ENCODE measurements at places on chromosomes 4 and X.

DNA sequence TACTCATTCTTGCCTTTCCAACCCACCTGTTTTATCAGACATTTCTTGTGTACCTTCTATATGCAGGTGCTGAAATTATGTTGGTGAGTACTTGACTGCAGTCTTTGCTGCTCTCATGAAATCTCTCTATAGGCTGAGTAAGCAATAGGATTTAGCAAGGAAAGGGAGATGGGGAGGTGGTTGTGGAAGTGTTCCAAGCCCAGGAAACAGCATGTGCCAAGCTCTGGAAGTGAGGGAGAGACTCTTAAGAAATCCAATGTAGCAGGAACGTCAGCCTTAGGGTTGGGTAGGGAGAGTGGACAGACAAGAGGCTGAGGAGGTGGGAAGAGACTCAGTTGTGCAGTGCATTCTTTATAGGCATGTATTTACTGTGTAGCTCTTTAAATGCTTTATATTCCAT lies 5.6 kb downstream of the SEPTIN11 start:
- no peak for DNase-seq

DNA sequence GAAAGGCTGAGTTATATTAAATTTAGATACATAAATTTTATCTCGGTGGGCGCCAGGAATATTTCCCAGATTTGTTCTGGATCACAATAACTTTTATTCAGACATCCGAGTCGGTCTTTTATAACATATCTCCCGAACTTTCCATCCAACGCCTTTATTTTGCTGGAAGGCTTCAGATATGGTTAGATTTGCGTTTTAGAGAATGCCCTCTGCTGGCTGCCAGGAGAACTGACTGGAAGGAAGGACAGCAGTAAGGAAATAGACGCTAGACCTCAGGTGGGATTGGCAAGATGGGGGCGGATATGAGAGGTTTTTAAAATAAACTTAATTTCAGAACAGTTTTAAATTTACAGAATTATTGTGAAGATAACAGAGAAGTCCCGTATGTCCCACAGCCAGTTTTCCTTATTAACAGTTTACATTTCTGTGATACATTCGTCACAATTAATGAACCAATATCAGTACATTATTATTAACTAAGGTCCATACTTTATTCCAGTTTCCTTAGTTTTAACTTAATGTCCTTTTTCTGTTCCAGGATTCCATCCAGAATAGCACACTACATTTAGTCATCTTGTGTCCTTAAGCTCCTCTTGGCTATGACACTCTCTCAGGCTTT lies 4.6 kb upstream of the KANTR start:
- peak; percentile 44 for DNase-seq

DNA sequence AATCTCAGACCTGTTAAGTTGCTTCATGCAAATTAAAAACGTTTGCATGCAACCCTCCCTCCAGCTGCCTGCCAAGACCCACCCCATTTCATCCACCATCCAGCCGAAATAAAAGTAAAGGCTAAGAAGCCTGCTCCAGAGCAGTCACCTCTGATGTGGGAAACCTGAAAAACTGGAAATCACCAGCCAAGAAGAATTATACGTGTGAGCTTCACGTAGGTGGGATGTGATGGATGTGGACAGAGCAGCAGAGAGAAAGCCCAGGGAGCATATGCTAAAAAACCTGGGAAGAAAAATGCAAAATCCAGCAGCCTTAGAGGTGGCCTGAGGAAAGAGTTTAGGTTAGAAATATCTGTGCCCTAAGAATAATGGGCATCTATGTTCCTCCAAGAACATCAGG lies 160.6 kb upstream of the STS start:
- no peak for DNase-seq

DNA sequence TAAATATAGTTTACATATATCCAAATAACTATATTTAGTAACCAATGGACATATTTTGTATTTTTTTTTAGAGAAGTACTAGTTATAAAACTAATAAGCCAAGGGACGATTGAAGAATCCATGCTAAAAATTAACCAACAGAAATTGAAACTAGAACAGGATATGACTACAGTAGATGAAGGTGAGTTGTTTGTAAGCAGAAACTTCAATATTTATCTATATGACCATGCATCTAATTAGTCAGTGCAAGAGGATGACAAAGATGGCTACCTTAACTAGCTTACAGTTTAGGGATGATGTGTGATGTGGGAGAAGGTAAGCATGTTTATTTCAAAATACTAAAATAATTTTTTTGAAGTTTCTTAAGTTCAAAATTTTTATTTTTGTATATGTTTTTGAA lies 57.7 kb downstream of the HPGDS start:
- no peak for DNase-seq

GRCh38 chr4:187354740-187355139 lies 631.1 kb upstream of the FAT1 start:
- DNase-seq: no peak

DNA sequence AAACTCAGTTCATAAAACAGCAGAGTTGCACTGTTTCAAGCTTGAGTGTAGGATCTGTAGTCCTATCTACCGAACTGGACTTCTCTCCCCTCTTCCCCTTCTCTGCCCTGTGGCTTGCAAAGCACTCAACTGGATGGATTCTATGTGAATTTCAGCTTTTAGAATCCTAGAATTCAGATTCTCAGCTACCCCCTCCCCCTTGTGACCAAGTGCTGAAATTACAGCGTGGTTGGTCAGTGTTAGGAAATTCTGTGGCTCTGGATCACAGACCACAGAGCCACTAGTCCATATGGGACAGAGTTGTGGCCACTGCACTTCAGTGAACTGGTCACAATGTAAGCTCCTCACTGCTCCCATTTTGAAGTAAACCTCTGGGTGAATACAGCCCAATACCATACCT lies 64.6 kb upstream of the TRPC5 start:
- DNase-seq: no peak

- no peak for DNase-seq
Observed at GRCh38 chr4:74539044-74539790, 94.3 kb downstream of the AREG start.

GRCh38 chr4:101177154-101177553 lies 170.2 kb downstream of the PPP3CA start:
- DNase-seq: no peak

DNA sequence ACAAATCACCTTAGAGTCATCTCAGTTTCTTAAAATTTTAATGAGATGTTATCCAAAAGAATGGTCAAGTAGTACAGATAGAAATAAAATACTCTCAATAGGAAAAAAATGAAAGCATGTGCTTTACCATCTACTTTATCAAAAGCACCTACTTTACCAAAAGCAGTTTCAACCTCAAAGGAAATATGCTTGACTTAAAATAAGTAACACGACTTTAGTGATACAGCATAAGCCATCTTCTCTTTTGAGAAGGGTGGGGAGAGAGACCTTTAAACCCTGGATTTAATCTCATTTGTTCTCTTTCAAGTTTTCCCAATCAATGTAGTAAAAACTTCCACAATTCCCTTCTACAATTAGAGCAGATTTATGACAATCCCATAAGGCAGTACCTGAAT lies 26.5 kb downstream of the OTUD4 start:
- DNase-seq: no peak

DNA sequence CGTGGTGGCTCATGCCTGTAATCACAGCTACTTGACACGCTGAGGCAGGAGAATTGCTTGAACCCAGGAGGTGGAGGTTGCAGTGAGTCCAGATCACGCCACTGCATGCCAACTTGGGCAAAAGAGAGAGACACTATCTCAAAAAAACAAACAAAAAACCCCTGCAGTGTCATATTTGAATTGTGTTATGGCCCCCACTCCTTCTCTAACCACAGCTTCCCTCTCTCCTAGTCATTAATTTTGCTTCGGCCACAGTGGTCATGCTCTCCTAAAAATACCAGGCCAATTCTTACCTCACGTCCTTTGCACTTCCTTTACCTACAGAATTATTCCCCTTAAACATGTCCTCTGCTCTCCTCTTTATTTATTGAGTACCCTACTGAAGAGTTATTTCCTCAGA lies 206.1 kb downstream of the PPP3CA start:
- DNase-seq: no peak

DNA sequence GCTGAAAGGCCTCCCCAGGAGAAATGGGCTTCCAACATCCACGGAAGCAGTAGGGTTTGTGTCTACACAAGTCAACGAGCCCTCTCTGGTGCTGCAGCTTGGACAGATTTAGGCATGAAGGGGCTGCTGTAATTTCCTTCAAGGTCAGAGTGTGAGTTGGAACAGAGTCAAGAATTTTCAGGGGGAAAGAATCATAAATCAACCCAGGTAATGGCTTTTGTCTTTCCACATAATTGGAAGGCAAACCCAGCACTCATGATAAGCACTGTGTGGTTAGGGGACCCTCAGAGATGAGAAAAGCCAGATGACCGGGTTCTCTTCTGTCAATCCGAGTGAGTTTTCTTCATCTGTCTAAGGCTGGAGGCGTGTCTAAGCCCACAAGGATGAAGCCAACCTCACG lies 78.6 kb upstream of the MXRA5 start:
- DNase-seq: no peak

DNA sequence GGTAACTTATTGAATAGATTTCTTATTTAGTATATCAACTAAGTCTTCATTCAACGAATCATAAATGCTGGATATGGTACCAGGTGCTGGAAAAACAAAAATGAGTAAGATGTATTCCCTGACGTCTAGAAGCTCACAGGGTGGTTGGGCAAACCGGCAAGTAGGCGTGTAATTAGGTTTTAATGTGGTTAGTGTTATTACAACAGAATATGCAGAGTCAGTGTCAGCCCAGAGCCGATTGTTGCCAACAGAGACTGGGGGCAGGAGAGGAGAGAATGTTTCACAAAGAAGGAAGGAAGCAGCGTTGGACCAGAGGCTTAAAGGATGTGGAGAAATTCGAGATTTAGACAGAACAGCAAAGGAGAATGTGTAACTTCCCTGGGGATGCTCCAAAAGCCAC lies 111.7 kb downstream of the TENM3 start:
- DNase-seq: no peak

GRCh38 chrX:53580742-53581504 lies 105.6 kb downstream of the HUWE1 start:
- no peak for DNase-seq

GRCh38 chr4:41396214-41396613 lies 139.5 kb downstream of the UCHL1 start:
- DNase-seq: no peak

GRCh38 chr4:16111533-16111932 lies 27.7 kb upstream of the PROM1 start:
- no peak for DNase-seq

DNA sequence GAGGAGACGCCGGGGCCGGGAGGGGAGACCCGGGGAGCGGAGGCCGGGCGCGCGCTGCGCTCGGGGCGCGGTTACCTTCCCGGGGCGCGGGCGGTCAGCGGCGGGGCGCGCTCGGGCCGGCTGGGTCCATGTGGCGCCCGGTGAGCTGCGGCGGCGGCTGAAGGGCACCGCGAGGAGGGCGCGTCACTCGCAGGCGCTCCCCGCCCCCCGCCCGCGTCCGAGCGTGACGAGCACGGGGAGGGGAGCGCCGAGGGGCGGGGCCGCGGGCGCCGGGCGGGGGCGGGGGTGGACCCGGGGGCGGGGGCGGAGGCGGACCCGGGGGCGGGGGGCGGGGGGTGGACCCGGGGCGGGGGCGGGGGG lies at the start of gene CPLX1:
Gene CPLX1, minus strand, starts transcription at position 159 of the 360 bp plus-strand sequence. CDS start 1,607 bp downstream, outside the sequence.
- no peak for DNase-seq

DNA sequence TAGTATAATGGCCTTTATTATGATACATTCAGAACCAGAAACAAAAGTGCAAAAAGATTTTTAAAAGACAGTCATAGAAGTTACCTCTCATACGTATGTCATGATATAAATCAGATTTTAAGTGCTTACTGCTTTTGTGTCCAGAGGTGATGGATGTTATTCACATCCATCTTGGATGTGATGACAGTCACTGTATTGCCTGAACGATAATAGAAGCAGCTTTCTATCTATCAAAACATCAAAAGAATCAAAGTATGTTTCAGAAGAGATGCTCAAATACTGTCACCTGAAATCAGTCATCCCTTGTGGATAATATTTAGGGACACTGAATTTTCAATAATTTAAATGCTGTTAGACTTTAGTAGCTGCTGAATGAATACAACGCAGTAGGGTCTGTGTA lies 26.8 kb upstream of the IL21 start:
- no peak for DNase-seq

DNA sequence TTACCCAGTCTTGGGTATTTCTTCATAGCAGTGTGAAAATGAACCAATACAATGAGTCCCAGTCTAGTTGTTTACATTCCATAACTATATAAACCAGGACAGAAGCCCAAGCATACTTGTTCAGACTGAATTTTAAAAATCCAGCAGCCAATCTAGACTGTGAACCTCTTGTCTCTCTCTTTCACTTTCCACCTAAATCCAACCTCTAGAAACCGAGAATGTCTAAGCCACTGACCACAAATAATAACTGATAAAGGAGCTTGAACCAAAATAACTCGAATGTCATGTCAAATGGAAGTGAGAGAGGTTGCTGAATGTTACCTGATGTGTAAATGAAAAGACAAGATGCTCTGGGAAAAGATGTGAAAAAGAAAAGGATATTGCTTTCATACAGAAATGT lies 544.7 kb downstream of the NLGN4X start:
- no peak for DNase-seq

- no peak for DNase-seq
Observed at GRCh38 chr4:29900336-29900735, 819.8 kb upstream of the PCDH7 start.

GRCh38 chr4:170772429-170772828 lies 682.7 kb upstream of the AADAT start:
- DNase-seq: no peak

DNA sequence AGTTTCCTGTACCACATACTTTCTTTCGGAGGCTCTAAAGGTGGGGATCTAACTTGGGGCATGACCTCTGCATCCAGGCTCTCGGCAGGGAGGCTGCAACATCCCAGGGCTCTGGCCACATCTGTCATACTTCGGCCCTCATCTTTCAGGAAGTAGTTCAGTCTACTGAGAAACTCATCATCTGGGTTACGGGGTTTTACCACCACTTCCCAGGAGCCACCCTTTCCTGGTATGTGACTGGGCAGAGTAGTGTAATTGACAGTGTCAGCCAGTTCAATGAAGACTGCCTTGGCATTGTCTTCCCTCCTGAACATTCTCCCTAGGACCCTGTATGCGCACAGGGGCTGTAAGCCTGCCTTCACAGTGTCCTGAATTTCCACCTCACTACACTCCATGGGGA lies 2.8 kb downstream of the PNMA5 start:
- DNase-seq: no peak

DNA sequence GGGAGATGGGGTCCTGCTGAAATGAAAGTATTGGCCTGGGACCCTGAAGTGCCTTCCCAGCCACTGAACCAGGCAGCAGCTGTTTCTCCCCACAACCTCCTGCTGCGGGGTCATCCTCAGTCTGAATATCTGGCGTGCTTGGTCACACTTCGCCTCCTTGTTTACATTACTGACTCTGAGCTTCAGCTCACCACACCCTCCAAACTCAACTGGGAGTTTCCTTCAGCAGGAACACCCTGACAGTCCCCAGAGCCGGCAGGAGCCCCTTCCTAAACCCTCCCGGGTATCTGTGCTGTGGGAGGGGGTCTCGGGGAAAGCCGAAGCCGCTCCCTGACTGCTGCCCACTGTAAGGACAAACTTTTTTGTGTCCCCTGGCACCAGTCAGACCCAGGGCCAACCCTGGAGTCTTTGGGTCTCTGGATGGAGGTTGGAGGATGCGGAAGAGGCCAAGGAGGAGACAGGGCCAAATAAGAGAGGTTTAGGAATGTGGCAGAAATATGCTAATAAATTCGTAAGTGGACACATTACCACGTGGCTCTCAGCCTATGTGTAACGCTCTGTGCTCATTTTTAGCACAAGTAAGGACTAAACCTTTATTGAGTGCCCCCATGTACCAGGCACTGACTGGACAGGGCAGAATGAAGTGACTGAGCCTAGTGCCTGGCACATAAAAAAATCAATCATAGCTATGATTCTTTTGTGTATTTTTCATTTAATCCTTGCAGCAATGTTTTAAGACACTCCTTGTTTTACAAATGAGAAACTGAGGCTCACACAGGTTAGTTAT lies 20.7 kb downstream of the FHDC1 start:
- peak; percentile 80 for DNase-seq
